NCI-H1694 (cell line): ENCODE measurements at places on chromosomes 13 and 19.

- DNase-seq: no peak
Observed at GRCh38 chr13:23842406-23842805, 46.8 kb downstream of the MIPEP start.

- DNase-seq: no peak
Observed at GRCh38 chr13:44431150-44431549, 57.5 kb downstream of the SERP2 start.

GRCh38 chr13:43240278-43240677 lies 216.9 kb downstream of the DNAJC15 start:
- DNase-seq: no peak

DNA sequence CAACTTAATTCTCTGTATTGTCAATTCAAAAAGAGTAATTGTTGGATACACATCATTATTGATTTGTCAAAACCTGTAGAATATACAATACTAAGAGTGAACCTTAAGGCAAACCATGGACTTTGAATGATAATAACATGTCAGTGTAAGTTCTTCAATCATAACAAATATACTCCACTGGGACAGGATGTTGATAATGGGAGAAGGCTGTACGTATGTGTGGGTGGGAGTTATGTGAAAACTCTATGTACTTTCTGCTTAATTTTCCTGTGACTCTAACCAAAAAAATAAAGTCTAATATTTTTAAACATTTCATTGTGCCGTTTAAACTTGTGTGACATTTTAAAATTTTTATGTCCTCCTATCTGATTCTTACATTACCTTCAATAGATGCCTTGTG lies 526.7 kb downstream of the SUCLA2 start:
- DNase-seq: no peak

- no peak for DNase-seq
Observed at GRCh38 chr13:93625536-93625935, 398.9 kb downstream of the GPC6 start.

GRCh38 chr19:7550987-7551761 lies 15.7 kb downstream of the PNPLA6 start:
- DNase-seq: no peak

DNA sequence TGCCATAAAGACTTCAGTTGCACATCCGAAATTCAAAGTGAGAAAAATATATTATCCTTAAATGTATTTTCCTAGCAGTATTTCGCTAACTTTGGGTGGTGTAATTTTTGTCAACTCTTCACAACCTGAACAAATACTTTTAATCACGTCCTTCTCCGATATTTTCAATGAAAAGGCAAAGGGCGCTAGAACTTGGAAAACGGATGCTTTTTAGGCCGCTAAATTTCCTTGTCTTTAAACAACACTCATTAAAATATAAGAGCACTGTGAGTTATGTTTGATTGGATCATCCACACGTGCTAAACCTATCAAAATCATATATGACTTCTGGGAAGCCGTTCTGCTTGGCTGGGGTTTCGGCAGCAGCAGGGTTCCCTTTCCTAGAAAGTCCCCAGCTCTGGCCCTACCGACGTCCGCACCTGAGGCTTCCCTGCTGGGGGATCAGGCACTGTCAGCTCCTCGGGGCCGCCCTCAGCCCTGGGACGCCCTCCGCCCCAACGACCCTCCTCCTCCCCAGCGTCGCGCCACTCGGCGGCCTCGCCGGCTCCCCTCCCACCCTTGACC lies 462 bp upstream of the MPHOSPH8 start:
- no peak for DNase-seq

GRCh38 chr19:33604651-33605050 lies 17.1 kb upstream of the CHST8 start:
- DNase-seq: peak; percentile 84

DNA sequence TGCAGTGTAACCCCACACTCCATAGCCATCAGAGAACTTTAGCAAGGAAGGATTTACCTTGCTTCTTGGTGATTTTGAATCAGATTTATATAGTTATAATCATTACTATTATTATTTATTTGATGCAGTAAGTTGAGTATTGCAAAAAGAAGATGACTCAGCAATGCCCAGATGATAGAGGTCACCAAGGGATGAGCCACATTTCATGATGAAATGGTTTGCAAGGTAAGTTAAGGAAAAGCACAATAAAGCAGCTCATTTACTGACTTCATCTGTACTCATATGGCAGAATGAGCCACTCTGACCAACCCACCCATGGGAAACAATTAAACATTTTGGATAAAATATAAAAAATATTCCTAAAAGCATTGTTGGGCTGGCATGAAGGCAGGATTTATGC lies 59.1 kb downstream of the AKAP11 start:
- no peak for DNase-seq

DNA sequence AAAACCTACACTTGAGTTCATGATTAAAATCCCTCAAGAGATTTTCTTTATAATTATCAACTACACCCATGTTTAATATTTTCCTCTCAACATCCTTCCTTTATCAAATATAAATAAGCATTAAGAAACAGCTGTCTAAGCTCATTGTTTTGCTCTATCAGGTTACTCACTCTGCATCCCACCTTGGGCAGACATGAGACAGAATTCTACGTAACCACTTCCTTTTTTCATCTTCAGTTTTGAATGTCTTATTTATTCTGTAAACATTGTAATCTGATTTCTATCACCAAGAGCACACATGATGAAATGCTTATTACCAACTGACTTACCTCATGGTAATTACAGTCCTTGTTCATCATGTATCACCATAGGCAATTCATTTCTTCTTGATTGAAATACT lies 1256.6 kb upstream of the ATXN8OS start:
- no peak for DNase-seq

DNA sequence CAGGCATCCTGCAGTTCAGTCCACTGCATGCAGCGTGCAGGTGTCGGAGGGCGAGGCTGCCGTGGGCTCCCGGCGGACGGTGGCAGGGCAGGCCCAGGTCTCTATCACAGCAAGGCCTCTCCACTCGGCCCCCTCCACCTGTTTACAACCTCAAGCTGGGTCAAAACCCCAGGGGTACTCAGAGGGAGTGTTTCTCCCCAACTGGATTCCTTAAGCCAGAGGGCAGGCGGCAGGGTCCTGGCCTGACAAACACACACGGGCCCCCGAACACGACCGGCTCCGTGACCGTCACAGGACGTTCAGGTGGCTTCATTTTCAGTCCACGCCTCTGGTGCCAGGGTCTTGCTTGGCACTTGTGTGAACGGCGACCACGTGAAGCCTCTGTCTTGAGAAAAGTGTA lies 23.5 kb downstream of the RASA3 start:
- DNase-seq: no peak

DNA sequence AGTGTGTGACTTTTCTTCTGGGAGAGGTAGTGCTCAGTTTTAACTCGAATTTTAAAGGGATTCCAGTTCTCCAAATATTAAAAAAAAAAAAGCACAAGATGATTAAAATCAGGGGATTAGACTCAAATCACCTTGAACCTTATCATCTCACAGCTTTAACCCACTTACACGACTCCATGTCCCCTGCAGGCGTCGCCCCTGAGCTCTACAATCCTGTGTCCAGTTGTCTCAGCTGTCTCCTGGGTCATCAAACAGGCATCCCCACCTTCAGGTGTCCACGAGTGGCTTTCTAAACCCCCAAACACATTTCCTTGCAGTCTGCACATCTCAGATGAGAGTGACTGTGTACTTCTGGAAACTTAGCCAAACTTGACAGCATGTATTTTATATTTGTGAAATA lies 14.1 kb downstream of the ZNF808 start:
- no peak for DNase-seq

DNA sequence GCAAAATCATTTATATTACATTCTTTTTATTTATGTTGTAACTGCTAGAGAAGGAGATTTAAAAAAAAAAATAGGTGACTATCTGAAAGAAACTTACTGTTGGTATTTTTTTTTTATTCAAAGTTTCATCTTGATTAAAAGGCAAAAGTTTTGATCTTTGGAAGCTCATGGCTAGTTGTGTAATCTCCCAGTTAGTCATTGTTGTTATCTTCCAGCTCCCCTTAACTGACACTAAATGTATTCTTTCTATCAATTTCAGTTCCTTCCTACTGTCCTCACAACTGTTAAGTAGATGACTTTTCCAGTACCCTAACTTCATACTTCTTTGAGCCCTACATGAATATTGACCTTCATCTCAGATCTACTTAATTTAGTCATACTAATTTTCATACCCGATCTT lies 71.1 kb downstream of the PIBF1 start:
- no peak for DNase-seq

DNA sequence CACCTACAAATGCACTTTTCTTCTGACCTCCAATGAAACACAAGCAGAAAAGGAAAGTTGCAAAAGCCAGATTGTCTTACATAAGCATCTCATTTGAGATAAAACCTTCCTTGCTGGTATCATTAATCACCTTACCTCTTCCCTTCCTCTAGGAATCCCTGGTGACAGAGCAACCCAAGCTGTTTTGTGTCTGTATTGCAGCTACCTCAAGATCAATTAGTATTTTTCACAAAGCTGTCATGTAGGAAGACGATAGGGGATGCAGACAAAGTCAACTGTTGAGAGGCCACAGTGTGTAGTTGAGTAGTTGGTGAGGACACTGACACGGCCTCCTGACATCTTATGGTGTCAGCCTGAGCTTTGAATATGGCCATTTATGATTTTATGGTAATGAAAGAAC lies 339.1 kb upstream of the SLC10A2 start:
- no peak for DNase-seq

GRCh38 chr19:49614096-49614833 lies 23.3 kb downstream of the PRR12 start:
- no peak for DNase-seq

- DNase-seq: no peak
Observed at GRCh38 chr13:48412881-48413351, at the start of gene LPAR6. Gene LPAR6, minus strand, starts transcription at chr13:48413113. Its CDS starts 690 bp downstream, at chr13:48412423.

- no peak for DNase-seq
Observed at GRCh38 chr19:2779121-2779740, 3.8 kb downstream of the SGTA start.

DNA sequence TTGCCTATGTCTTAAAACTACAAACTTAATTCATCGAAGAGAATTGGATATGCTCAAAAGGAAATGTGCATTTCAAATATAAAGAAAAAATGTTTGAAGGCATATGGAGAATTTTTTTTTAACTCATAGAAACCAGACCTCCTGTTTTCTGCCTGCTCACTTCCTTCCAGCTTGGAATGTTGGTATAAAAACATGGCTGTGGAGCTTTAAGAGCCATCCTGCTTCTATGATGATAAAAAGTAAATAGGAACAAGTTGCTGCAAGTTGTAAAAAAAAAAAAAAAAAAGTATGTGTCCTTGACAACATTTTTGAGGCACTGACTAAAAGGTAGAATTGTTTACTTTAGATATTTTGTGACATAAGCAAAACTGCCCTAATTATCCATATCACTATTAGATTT lies 1230.7 kb downstream of the PCDH9 start:
- no peak for DNase-seq

DNA sequence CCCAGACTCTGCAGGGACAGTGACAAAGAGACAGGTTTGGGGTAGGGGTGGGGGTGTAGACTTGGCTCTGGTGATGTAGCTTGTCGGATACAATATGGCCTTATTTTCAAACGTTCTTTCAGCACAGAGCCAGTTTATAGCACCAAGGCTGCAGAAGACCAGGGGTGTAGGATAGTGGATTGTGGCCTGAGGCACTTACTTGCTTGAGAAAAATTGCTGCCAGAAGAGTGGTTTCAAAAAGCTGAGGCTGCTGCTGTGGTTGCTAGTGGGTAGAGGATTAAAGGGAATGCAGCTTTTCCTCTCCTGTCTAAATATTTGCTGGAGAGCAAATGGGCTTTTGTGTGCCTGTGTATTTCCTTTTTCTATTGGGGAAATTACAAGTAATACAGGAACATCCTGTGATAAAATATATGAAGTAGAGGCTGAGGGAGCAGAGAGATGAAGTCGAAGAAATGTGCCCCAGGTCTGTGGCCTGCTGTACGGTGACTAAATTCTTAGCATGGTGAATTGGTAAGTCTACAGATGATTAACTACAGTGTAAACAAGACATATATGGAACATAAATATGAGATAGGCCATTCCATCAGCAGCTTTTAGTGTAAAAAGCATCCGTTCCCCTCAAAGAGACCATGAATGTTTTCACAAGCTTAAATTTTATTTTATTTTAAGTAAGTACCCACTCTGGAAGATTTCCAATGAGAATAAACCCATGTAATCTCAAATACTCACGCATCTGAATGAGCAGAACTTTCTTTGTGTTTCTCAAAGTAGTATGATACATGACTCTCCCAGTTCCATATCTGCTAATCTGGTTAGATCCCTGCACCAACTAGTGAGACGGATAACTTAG lies 112.9 kb downstream of the LRCH1 start:
- no peak for DNase-seq

GRCh38 chr13:110347535-110348308 lies 40.6 kb downstream of the COL4A2 start:
- DNase-seq: no peak

DNA sequence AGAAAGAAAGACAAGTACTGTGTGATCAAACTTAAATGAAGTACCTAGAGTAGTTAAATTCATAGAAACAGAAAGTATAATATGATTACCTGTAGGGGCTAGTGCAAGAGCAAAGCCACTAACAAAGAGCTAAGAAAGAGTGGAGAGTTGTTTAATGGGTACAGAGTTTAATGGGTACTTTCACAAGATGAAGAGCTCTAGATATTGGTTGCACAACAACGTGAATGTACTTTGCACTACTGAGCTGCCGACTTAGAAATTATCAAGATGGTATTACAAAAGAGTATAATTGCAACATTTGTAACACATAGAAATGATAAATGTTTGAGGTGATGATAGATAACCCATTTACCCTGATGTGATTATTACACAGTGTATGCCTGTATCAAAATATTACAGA lies 140.3 kb upstream of the GPC6 start:
- DNase-seq: no peak

DNA sequence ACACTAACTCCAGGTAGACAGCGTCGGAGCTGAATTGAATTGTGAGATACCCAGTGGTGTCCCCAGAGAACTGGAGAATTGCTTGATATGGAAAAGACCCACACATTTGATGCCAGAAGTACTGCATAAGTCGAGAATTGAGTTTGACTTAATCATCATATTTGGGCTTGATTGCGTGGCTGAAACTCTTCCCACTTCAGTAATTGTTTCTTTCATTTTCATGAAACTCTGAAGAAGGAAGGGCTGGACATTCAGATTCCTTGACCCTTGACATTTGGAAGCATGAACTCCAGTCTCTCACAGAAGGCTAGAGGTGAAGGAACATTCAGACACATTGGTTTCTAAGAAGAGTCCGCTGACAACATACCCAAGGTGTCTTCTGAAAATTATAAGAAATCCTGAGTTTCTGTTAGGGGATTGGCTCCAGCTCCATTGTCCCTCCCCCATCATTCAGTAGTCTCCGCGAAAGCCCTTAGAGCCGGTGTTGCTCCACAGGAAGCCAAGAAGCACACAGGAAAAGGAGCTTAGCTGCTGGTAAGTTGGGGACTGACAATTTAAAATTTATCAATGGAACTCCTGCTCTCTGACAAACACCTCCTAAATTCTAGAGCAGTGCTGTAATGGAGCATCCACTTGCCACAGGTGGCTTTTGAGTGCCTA lies at the start of gene FPR2:
TSS of gene FPR2 (plus strand) at position 484 of the 660 bp plus-strand sequence. CDS start 7,479 bp downstream, outside the sequence.
- no peak for DNase-seq

GRCh38 chr13:97266332-97266731 lies 44.2 kb downstream of the MBNL2 start:
- DNase-seq: no peak
